ENCODE measurements at places on chromosomes 12 and 14.

GRCh38 chr14:102116361-102117180 lies 23.1 kb upstream of the WDR20 start:
- DNase-seq = no peak

- no peak for DNase-seq
These were observed at the start of gene ITGB7 for GRCh38 chr12:53207042-53207441. ITGB7 (minus strand) TSS chr12:53207251; CDS start chr12:53200443, 6,808 bp downstream.

DNA sequence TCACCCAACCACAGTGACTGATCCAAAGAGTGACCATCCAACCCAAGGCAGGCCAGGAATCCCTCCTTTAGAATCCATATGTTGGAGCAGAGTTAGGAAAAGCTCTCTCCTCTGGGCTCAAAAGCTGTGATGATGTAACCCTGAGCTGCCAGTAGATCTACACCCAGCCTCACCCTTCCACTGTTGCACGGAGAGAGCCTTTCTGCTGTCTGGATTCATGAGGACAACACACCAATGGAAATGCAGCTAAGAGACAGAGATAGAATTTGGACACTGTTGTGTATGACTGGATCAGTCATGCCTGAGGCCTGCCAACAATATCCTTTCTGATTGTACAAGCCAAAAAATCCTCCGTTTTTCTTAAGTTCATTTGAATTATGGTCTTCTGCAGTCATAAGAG lies 4.4 kb upstream of the OR6J1 start:
- DNase-seq = no peak

- DNase-seq = no peak
These were observed 1087.4 kb upstream of the FLRT2 start for GRCh38 chr14:84442521-84442920.

DNA sequence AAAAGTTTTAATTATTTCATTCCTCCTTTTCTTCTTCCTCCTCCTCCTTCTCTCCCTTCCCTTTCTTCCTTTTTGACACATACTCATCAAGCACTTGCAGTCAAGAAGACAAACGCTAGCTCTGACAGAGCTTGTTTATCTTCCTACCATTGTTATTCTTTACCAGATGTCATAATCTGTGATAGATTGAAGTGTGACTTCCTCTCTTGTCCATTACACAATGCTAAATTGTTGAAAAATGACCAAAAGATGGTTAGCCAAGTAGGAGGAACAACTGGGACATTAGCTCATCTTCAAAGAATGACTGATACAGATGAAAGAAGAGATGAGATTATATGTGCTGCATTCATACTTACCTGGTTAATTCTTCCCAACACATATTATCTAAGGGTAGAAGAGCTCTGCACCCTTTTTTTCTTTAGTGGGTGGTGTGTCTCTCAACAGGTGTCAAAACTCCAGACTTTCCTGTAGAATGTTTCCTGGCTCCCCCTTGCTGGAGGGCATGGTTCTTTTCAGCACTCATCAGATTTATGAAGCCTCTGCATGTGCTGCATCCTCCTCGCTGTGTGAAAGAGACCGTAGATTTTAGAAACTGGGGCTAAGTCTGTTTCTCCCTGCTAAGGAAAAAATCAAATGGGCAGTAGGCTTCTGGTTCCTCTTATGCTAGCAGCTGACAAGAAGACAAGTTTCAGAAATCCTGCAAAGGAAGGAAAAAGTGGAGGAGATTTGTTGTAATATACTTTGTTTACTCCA lies 147.1 kb downstream of the TMX1 start:
- DNase-seq = no peak

DNA sequence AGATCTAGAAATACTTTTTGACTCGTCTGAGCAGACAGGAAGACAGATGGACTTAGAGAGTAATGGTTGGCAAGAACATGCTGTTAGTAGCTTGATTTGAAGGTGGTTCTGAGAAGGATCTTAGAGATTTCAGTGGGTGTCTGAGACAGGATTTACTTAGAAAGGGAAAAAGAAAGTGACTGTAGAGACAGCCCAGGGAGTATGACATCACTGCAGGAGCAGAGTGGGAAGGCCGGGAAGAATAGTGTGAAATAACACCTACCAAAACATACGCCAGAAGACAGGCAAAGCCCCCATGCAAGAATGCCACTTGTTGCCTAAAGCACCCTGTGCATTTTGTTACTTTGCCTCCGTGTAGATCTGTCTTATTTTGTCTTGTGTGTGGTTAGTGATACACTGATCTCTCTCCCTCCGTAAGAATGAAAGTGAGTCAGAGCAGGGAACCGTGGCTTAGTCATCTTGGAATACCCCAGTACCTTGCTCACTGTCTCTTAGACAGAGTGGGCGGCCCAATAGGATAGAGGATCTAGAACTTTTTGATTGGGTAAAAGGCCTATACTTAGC lies 161.3 kb upstream of the IFNG-AS1 start:
- no peak for DNase-seq

GRCh38 chr12:115485503-115485902 lies 792.0 kb downstream of the MED13L start:
- DNase-seq = no peak

GRCh38 chr12:68319988-68320623 lies 12.1 kb downstream of the MDM1 start:
- DNase-seq = no peak

GRCh38 chr14:76918256-76918781 lies 92.1 kb downstream of the LRRC74A start:
- DNase-seq = peak; percentile 25

DNA sequence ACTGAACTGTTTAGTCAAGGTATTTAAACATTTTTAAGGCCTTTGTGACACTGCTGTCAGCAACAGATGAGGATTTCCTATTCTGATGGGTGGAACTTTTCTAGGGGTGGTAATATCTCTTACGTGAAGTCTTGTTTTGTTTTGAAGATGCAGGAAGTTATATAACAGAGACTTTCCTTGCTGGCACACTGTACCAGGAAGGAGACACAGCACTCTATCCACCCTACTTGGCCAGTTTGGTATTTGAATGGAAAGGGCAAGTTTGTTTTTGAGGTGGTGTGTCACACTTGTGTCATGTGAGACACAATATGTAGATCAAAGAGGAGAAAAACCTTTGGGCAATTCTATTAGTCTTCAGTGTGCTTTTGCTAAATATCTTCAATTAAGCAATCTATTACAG lies 51.6 kb upstream of the SRP54 start:
- DNase-seq = no peak

DNA sequence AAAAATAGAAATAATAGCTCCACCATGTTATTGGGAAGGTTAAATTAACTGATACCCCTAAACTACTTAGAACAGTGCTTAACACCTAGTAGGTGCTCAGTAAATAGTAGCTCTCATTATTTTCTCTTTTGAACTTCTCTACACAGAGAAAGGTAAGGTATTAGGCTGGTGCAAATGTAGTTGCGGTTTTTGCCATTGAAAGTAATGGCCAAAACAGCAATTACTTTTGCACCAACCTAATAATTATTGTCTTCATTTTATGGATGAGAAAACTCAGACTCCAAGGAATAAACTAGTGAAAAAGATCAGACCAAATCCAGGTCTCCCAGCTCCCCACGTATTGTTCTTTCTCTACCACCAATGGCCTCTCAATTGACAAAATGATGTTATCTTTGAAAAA lies 157.2 kb upstream of the TMPO start:
- no peak for DNase-seq

- DNase-seq = no peak
These were observed 14.6 kb upstream of the RBM19 start for GRCh38 chr12:113980537-113981337.

DNA sequence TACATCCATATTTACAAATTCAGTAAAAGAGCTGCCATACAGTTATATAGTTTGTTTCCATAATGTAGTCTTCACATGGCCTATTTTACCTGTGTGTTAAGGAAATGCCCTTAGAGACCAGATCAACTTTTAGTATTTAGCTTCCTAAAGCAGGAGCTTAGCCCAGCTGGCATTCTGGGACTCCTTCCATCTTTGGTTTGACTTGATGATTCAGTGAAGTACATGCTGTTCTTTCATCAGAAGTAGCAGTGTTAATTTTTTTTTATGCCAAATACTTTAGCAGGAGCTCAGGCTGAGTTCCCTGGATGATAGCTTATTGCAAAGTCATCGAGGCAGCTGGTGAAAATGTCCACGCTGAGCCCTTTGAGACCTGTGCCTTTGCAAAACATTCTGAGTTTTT lies 101.0 kb downstream of the FOXG1 start:
- no peak for DNase-seq

DNA sequence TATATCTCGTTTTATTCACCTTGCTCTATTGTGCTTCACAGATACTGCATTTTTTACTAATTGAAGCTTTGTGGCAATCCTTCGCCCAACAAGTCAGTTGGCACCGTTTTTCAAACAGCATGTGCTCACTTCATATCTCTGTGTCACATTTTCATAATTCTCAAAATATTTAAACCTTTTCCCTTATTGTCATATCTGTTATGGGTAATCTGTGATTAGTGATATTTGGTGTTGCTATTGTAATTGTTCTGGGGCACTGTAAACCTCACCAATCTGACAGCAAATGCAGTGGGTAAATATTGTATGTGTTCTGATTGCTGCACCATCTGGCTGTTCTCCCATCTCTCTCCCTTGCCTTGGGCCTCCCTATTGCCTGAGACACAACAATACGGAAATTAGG lies 191.3 kb downstream of the BTG1 start:
- no peak for DNase-seq

GRCh38 chr12:9636150-9636850 lies 28.6 kb upstream of the KLRB1 start:
- no peak for DNase-seq

DNA sequence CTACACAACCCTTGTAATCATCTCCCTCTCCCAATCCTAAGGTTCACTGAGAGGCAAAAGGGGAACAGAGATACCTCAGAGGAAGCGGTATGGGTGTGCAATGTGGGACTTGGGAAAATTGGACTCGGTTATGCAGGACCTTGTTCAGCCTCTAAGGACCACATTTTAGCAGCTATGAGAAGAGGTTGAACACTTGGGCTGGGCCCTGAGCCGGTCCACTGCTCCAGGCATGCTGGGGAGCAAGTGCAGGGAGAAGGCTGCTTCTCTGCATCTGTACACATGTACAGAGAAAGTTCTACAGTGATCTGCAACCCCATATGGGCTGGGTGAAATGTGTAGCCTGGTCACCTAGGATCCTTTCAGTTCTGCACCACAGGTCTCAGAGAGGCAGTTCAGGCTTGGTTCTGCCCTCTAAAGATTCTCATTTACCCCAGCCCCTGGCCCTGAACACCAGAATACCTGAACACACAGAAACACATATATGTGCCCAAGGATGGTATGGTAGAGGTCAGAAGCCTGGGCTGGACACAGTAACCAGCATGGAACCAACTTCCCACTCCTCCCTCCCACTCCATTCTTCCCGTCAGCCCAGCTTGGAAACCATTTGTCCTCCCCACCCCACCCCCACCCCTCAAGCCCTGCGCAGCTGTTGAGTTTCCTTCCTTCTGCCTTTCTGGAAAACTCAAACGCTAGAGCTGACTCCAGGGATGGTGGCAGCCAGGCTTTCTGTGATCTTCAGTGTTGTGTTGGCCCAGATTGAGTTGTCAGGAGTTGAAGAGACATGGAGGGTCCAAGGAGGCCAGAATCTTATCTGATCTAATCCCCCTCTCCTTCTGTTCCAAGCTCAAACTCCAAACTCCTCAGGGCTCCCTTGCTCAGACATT lies 10.4 kb downstream of the HOXC5 start:
- no peak for DNase-seq

DNA sequence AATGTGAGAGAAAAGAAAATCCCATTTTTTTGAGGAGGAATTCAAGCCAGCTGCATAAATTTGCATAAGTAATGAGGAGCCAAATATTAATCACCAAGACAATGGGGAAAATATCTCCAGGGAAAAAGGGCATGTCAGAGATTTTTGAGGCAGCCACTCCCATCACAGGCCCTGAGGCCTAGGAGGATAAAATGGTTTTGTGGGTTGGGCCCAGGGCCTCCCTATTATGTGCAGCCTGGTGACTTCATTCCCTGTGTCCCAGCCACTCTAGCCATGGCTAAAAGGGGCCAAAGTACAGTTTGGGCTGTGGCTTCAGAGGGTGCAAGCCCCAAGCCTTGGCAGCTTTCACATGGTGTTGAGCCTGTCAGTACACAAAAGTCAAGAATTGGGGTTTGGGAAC lies 1051.0 kb upstream of the FOXG1 start:
- no peak for DNase-seq

DNA sequence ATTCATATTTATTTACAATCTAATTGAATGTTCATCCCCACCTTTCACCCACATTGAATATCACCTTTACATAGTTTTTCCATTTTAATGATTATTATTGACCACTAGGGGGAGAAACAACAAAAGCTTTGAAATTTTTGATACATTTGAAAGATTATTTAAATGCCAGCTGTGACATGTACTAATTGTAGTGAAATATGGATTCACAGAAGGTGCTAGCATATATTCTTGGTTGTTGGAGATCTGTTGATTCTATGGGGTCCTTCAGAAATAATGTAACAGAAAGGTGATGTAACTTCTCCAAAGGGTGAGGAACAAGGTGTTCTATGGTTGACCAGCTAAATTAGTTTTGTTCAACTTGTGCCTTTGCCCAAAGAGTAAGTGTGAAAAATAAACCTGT lies 22.4 kb upstream of the GPR33 start:
- DNase-seq = no peak

DNA sequence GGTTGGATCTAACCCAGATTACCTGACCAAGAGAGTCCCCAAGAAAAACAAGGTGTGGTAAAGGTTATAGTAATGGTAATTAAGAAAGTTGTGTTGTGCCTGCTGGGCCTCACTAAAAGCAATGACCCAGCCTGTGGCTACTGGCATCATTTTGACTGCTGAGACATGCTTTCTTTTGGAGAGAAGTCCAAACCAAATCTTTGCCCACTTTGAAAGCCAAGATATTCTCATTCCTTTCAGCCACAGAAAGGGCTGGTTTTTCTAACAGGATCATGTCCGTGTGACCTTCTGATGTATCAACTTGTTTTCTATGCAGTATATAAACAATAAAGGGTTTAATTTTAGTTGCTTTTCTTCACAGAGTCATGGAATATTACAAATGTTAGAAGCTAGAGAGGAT lies 388.6 kb downstream of the RAD51B start:
- no peak for DNase-seq

- DNase-seq = no peak
These were observed 47.6 kb upstream of the FERMT2 start for GRCh38 chr14:52998376-52999015.

GRCh38 chr14:20719777-20720176 lies 25.9 kb upstream of the EDDM3A start:
- no peak for DNase-seq

- DNase-seq = no peak
These were observed 32.4 kb upstream of the ULK1 start for GRCh38 chr12:131862084-131862441.

GRCh38 chr14:57168138-57168679 lies 100.5 kb downstream of the EXOC5 start:
- no peak for DNase-seq

Data from omental fat pad (tissue), 4 donors.